ENCODE measurements at places on chromosomes 1 and 21. TPM values are rescaled to one million over a fixed set of nuclear protein-coding genes. Genes with fewer than 3 reads are reported as not detected.

FCRL6 gene
- not detected for total RNA-seq

TMPRSS3 gene
- not detected for total RNA-seq

ARPC5 gene
- total RNA-seq: 180 TPM

FALEC gene
- 0.43 TPM for total RNA-seq

RGS13 gene
- not detected for total RNA-seq

TEKT2 gene
- total RNA-seq: 0.38 TPM

TAL1 gene
- total RNA-seq: 0.17 TPM

CAMK2N1 gene
- total RNA-seq: 17.5 TPM

CAPN9 gene
- not detected for total RNA-seq

RNF223 gene
- total RNA-seq: 0.18 TPM

BNIPL gene
- total RNA-seq: 0.29 TPM

S100A5 gene
- total RNA-seq: not detected

- no peak for DNase-seq
Measured at GRCh38 chr1:101142244-101142643, 94.6 kb upstream of the S1PR1 start.

- DNase-seq: peak; percentile 42
Measured at GRCh38 chr1:210143465-210144062, 89.0 kb upstream of the SERTAD4 start.

GRCh38 chr1:111649227-111649626, 29.6 kb downstream of the RAP1A start:
- DNase-seq: no peak

DNA sequence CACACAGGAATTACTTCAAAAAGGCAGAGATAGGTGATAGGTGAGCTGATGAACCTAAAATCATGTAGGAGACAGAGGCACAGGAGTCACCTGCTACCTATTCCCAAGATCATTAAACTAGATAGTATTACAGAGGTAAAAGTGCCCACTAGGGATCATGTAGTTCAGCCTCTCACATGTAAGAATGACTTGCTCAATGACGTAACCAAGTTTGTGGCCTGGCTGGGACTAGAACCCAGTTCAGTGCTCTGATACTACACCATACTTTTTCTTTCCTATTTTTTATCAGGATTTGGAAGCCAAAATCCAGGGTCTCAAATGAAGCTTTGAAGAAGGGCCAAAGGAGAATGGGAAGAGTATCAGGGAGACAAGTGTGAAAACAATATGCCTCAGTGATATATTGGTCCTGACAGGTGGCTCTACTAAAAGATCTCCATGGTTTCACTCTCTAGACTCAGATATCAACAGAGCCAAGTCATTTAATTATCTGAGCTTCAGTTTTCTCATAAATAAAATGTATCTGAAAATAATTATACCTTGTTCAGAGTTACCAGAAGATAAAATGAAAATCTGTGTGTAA, 87.3 kb upstream of the SLFNL1 start:
- peak; percentile 51 for DNase-seq

DNA sequence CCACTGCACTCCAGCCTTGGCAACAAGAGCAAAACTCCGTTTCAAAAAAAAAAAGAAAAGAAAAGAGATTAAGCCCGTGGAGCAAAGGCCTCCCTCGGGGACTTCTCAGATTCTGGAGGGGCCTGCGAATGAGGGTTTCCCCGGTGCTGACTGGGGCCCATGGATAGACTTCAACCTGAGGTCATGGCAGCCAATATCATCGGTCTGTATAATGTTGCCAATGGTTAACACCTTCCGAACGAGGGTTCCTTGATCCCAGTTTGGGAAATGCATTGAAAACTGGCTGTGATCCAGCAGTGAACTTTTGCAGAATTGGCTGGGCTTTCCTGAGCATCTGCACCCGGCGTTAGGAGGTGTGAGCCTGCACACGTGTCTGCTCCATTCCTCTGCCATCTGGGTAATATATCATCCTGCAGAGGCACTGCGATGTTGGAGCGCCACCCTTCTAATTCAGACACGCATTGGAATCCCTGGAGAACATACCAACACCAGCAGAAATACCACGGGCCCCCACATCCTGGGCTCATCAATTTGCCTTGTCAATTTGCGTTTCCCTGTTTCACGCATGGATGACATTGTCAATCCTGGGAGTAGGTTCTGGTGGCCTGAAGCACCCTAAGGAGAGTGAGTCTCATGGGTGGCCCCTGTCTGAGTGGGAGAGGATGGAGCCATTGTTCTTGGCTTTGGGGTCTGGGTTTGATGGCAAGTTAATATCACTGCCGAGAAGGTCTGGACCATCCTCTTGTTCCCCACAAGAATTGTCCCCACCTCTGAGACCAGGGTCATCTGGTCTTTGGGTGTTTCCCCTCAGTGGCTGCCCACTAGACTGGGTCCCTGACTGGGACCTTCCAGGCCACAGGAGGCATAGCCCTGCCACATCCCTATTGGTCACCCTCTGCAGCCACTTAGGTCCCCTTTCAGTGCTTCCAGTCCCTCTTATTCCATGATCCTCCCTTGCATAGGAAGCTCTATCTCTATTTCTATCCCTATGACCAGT, 441.0 kb downstream of the PTPRU start:
- no peak for DNase-seq

DNA sequence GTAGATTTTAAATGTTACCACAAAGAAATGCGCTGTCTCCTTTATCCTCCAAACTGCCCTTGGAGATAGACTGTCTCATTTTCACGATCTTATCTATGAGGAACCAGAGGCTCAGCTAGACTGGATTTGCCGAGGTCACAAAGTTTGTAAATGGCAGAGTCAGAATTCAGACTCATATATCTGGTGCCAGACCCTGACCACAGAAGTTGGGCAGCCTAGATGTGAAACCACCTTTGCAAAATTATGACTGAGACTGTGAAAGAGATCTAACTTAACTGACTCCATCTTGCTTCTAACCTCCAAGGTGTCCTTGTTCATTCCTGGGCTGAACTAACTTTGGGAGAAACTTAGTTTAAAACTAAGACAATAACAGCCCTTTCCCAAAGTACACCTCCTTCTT, 14.1 kb downstream of the CNR2 start:
- no peak for DNase-seq

GRCh38 chr1:16009030-16009460, 5.0 kb downstream of the SRARP start:
- peak; percentile 30 for DNase-seq

GRCh38 chr1:8567146-8567545, 249.2 kb downstream of the SLC45A1 start:
- DNase-seq: no peak

- DNase-seq: no peak
Measured at GRCh38 chr1:61436016-61436415, 288.9 kb downstream of the TM2D1 start.

DNA sequence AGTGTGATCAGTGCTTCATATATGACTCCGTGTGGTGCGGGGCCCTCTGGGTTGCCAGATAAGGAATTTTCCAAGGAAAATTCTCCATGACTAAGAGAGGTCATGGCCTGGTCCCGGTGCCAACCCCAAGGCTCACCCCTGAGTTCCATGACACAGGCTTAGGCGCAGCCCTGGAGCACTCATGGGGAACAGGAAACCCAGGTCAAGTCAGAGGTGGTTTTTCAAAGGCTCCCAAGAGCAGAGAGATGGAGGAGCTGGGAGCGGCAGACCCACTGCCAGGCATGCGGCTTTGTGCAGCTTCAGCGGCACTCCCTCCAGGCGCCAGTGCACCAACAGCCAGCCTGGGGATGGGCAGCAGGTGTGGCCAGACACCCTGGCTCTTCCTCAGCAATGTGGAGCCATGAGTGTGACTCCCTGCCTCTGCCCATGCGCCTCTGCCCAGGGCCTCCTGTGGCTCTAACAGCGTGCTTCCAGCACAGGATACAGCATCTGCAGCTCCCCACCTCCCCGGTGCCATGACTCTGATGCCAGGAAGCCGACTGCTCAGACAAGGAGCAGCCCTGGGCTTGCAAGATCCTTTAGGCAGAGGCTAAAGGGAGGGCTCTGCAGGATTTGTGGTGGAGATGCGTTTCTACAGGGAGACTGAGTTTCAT, 47.3 kb downstream of the GPR161 start:
- no peak for DNase-seq

- no peak for DNase-seq
Measured at GRCh38 chr1:2414297-2414958, 2.1 kb upstream of the PEX10 start.

DNA sequence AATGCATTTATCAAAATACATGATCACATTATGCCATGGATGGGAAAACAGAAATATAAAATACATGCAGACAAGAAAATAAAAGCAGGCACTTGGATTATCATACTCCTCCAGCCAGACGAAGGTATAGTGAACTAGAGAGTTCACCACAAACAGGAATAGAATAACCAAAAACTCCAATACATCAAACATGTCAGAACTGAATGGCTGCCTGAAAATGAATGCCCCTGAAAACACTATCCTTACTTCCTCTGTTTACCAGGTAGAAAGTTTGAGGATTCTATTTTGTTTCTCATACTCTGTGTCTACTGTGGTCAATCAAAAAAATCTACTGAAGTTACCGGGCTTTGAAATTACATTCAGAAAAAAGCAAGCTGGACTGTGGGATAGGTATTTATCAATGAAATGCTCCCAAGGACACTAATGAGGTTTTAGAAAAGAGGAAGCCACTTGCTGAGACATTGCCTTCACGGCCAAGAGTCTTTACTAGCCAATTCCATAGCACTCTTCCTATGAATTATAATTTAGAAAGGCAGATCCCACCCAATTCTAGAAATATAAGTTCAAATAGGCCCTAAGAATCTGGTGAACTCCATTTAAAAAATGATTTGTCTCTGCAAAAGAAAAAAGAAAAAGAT, 197.7 kb downstream of the SMYD3 start:
- no peak for DNase-seq

DNA sequence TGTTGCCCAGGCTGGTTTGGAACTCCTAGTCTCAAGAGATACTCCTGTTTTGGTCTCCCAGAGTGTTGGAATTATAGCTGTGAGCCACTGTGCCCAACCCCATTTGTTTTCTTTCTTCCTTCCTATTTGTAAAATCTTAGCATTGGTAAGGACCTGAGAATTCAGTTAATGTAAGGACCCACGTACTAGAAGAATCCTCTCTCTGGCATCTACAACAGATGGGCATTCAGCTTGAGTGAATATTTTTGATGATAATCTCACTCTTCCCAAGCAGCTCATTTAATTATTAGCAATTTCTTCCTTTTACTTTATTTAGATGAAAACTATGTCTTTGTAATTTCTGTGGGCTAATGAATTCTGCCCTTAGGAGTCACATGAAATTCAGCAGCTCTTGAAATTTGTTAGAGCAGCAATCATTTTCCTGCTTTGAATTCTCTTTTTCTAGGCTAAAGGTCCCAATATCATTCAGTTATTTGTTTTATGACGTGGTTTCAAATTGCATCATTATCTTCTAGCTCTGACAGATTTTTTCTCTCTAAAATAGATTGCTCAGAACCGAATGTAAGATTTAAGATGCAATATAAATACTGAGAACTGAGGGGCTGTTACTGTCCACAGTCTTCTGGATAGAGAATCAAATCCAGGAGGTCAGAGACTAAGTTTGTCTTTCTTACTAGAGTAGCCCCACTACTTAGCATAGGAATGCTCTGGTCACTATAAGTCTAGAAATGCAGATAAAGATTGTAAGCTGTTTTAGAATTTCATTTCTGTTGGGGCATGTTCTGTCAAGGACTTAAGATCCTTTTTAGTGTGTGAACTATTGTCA, 59.4 kb downstream of the EPB41 start:
- peak; percentile 42 for DNase-seq

DNA sequence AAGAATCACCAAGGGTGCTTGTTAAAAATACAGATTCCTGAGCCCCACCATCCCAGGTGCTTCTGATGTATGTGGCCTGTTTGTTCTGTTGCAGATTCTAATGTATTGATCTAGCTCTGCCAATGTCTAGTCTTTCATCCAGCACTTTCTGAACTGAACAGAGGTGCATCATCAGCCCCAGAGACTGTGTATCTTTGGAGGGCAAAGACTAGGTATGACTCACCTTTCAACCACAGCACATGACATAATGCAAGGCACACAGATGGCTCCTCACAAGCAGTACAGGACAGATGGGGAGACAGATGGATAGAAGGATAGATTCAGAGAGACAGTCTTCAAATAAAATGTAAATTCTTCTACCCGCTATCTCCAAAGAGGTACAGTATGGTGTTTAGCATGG, 32.3 kb downstream of the CD58 start:
- peak; percentile 67 for DNase-seq

GRCh38 chr1:46490406-46490655, 695 bp downstream of the DMBX1 start:
- no peak for DNase-seq

GRCh38 chr1:109661391-109661790, 5.5 kb downstream of the GSTM4 start:
- DNase-seq: no peak

DNA sequence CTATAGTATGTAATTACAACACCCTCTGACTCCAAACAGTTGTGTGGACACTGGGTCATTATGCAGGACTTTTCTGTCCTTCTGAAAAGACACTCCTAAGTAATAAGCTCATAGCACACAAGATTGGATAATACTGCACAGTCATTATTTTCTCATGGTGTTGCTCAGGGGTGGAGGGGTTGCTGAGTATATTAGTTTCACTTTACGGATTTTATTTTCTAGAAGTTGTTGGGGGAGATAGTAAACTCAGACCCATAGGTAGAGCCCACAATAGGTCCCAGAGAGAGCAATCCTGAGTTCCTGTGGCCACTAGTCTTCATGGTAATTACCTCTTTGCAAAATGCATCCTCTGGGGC, 53.4 kb downstream of the DUSP10 start:
- DNase-seq: no peak

GRCh38 chr1:159962176-159962575, 8.1 kb upstream of the SLAMF9 start:
- no peak for DNase-seq

DNA sequence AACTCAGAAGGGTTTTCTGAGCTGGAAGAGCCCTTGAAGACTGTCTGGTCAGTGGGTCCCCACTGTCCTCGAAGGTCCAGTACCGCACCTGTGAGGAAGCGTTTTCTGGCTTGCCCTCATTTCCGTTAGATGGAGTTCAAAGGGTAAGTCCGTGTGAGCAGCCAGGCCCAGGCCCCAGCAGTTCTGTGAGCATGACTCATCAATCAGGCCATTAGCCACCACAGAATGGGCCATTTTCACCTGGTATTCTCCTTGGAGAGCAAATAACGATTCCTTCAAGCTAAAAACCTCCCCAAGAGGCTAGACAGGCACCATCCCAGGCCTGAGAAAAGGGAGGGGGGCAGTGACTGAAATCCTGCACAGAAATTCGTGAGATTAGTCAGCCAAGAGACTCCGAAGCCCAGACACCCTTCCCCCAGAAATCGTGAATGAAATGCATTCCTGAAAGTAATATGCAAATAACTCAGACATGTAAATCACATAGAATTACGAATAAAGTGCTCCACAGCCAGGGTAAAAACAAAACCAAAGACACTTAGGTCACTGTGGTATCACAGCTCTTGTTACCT, 66.0 kb downstream of the BCAR3 start:
- peak; percentile 94 for DNase-seq

Data from astrocyte (in vitro differentiated cells and primary cell).